ENCODE measurements at places on chromosomes 11 and 22.

DNA sequence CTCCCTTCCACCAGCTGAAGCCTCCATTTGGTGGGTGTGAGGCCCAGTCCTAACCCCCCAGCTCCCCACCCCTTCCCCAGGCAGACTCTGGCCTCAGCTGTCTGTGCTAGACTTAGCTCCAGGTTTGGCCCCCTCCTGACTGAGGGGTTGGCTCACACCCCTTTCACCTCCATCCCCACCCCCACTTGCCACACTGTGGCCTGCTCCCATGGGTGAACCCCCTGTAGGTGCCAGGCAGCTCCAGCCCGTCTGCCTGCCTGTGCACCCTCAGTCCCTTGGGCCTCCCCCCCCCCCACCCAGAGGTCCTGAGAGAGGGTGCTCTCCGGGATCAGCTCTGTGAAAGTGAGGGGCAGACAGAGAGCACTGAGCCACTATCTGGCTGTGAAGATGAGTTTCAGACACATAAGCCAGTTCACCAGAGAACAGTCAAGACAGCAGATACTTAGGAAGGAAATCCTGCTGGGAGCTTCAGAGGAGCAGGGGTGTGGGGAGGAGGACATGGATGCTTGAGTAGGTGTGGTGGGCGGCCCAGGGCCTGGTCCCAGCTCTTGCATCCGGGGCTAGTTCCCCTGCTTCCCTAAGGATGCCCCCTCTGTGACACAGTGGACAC is 36.2 kb downstream of the PPM1F start:
- DNase-seq = no peak

DNA sequence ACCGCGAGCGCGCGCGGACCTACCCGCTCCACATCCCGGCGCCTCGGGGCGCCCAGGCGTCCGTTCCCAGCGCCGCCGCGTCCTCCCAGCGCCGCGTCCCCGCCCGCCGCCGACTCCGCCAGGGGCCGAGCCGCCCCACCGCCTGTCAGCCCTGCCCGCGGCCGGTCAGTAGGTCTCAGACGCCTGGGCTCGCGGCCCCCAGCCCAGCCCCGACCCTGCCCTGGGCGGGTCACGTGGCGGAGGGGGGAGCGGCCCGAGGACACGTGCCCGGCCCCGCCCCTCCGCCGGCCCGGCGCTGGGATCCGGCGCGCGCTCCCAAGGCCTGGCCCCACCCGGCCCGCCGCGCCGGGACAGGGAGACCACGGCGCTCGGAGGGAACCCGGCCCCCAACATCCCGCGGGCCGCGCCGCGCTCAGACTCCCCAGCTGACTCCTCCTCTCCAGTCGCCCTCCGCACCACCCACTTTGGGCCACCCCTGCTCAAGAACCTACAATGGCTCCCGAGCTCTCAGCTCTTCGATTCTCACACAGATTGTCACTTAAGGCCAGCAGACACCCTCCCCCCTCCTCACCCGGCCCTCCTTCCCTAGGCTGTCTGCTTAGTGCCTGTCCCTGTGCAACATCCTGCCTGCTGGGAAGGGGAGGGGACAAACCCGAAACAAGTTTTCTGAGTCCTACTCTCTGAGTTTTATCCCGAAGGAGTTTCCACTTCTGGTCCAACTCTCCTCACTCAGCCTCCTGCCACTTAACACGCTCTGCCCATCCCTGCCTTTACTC is at the start of gene RAB3IL1:
Gene RAB3IL1, minus strand, starts transcription at position 233 of the 776 bp plus-strand sequence. Its CDS starts 199 bp downstream, at position 34.
- DNase-seq = no peak

GRCh38 chr11:72673284-72673942 is 809 bp downstream of the PDE2A start:
- DNase-seq = no peak

GRCh38 chr22:48405741-48406140 is 1421.9 kb downstream of the BRD1 start:
- no peak for DNase-seq

- no peak for DNase-seq
These were observed 8.7 kb upstream of the TOP3B start for GRCh38 chr22:21991304-21991596.

DNA sequence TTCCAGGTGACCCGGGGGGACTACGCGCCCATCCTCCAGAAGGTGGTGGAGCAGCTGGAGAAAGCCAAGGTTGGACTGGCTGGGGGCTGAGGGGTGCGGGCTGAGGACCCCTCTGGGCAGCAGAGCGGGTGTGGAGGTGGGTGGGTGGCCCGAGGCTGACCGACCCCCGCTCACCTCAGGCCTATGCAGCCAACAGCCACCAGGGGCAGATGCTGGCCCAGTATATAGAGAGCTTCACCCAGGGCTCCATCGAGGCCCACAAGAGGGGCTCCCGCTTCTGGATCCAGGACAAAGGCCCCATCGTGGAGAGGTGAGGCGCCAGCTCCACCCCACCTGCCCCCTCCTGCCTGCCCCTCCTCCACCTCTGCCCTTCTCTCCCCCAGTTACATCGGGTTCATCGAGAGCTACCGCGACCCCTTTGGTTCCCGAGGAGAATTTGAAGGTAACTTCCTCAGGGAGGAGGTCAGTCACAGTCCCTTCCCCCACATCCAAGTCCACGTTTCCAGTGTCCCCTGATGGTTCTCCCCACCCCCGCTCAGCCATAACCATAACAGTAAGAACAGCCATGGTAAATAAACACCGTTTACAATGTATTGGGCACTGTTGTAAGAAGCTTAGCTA is 11.2 kb downstream of the DPP3 start:
- DNase-seq = no peak

DNA sequence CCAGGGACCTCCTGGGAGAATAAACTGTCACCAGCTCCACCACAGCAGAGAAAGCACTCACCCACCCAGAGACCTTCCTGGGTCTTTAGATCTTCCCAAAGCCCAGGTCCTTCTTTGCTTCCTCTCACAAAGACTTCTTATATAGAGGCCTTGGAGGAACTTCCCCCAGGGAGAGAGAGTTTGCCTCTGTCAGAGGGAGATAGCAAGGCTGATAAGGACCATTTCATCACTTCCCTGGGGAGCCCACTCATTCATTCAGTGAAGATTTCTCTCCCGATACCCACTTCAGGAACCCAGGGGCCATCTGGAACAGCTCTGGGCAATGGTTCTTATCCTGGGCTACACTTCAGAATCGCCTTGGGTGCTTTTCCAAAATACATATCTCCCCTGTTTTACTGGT is at the start of gene PRG2:
Gene PRG2, minus strand, starts transcription at position 116 of the 400 bp plus-strand sequence. CDS start 706 bp downstream, outside the sequence.
- DNase-seq = no peak

Measured in AG04450 (cell line).